ENCODE measurements at places on chromosomes 3 and 15.

- DNase-seq, result no peak
Observed at GRCh38 chr3:182005219-182005618, 293.5 kb downstream of the SOX2 start.

GRCh38 chr3:61903931-61904657, 342.7 kb downstream of the PTPRG start:
- DNase-seq, result no peak

DNA sequence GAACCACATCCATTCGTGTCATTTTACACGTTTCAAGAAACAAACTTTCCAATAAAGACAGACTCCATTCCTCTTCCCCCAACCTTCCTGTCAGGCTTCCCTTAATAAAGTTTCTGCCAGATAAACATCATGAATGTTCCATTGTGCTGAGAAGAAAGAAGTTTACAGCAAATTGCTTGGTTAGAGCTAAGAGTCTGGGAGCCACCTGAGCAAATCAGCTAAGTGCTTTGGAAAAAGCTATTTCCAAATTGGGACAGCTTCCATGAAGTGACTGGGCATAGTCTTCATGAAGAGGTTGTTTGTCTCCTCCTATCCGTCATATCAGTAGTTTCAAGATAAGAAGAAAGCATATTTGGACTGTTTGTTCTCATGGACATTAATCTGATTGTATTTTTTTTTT, 77.0 kb downstream of the MAGI1 start:
- DNase-seq, result no peak

- no peak for DNase-seq
Observed at GRCh38 chr3:181952221-181952620, 240.5 kb downstream of the SOX2 start.

GRCh38 chr15:45869034-45869668, 234.3 kb downstream of the SQOR start:
- no peak for DNase-seq

GRCh38 chr3:81105789-81106488, 655.5 kb downstream of the GBE1 start:
- no peak for DNase-seq

Measured in CD4-positive, alpha-beta T cell treated with Interleukin-10 for 1 hour (primary cell).